ENCODE measurements at places on chromosomes 2 and 18.

- DNase-seq, result no peak
These were observed 70.7 kb downstream of the LIPG start for GRCh38 chr18:49632588-49632987.

DNA sequence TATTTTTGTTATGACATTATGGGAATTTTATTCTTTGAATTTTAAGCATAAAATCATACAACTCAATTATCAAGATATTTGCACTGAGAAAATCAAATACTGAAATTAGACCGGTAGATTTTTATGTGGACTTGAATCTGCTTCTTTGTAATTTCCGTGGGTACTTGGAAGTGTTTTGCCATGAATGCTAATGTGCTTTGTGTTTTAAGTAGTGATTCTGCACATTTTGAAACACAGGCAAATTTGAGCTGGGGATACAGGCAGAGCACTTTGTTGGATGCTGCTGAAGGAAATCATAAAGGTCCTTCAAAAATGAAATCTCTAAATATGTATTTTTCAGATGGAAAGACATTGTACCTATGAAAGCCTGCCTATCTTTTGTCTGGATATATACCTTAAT is 446.3 kb upstream of the POU3F3 start:
- DNase-seq, result no peak

DNA sequence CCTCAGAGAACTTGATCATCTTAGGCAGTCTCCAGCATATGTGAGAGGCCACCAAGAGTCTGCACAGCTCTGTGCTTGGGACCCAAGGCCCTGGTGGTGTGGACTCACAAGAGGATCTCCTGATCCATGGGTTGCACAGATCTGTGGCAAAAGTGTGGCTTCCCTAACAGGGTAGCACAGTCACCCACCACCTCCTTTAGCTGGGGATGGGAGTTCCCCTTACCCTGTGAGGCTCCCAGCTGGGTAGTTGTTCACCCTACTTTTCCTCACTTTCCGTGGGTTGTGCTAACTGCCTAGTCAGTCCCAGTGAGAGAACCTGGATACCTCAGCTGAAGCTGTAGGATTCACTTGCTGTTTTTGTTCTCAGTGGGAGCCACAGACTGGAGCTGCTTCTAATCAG is 123.7 kb downstream of the FTCDNL1 start:
- no peak for DNase-seq

GRCh38 chr2:127020536-127020935 is 86.4 kb downstream of the BIN1 start:
- DNase-seq, result no peak

GRCh38 chr18:31258789-31259188 is 59.2 kb upstream of the DSG1 start:
- DNase-seq, result no peak

DNA sequence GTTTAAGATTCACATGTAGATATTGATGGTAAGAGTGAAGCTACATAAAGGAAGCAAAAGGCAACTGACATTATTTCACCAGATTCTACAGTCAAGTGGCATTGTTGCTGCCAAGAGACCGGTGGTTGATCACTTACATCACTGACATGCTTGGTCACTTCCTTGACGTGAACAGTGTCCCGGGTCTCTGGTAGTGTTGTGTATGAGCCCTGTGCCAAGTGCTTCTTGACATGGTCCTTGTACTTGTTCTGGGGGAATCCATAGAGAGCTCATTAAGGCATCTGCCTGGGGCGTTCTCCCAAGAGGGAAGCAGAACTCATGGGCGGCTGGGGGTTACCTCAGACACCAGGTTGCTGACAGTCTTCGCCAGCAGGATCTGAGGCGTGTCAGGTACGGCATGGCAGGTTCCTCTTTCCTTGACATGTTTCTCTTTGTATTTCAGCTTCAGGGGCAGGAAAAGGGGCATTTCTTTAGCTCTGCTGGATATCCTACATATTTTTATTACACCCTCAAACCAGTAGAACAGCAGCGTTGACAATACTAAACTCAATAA is 116.2 kb downstream of the RIF1 start:
- DNase-seq, result no peak

DNA sequence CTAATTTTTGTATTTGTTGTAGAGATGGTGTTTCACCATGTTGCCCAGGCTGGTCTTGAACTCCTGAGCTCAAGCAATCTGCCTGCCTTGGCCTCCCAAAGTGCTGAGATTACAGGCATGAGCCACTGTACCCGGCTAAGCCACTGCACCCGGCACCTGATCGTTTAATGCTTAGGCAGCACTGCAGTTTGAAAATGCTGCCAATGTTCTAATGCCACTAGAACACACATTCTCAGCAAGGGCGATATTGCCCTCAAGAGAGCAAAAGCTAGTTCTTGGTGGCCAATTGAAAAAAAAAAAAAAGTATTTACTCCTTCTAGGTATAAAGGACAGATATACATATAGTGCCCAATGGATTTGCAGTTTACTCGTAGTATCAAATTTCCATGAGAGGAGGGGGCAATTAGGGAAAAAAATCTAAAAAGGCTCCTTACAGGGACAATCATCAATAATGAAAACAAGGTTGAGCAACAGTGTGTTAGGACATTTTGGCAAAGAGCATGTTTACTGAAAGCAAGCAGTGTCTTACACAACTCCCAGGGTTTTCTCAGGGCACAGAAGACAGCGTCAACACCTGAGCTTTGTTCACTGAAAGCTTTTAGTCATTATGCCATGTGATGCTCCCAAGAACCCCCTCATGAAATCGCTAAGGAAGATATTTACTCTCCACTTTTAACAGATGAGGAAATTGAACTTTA is 199.9 kb upstream of the PKDCC start:
- DNase-seq, result no peak

DNA sequence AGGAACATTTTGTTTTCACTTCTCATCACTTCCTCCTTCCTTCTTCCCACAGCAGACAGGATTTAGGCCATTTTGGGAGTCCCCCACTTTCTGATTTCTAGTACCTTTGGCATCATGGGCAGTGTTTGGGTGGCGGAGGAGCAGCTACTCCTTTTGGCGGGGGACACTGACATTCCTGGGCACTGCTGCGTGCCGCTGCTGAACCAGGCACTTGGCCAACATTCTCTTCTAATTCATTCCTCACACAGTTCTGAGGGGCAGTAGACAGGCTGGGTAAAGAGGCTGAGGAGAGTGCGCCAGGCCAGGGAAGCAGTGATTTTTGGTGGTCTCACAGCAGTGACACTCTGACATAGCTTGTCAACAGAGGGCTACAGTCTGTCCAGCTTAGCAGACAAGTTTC is 270.2 kb downstream of the LOXHD1 start:
- peak; percentile 10 for DNase-seq

GRCh38 chr2:69943843-69944525 is 17.4 kb downstream of the ASPRV1 start:
- DNase-seq, result no peak

Measured in fibroblast of skin of right quadriceps (primary cell).